ENCODE measurements at places on chromosomes 16 and 17. TPM values are rescaled to one million over a fixed set of nuclear protein-coding genes. Genes with fewer than 3 reads are reported as not detected.

The DOC2B gene
- total RNA-seq: 2.5 TPM

The ABCC11 gene
- 0.14 TPM for total RNA-seq

The BAIAP3 gene
- total RNA-seq: not detected

The HOXB8 gene
- not detected for total RNA-seq

The CLEC10A gene
- total RNA-seq: 15.3 TPM

- no peaks in the 10 kb centered on the region for H3K27me3 ChIP-seq
- H3K27ac ChIP-seq: no peak overlapping the region
- H3K36me3 ChIP-seq: no peaks in the 10 kb centered on the region
Observed at GRCh38 chr16:64304396-64304795, 817.5 kb downstream of the CDH11 start.

DNA sequence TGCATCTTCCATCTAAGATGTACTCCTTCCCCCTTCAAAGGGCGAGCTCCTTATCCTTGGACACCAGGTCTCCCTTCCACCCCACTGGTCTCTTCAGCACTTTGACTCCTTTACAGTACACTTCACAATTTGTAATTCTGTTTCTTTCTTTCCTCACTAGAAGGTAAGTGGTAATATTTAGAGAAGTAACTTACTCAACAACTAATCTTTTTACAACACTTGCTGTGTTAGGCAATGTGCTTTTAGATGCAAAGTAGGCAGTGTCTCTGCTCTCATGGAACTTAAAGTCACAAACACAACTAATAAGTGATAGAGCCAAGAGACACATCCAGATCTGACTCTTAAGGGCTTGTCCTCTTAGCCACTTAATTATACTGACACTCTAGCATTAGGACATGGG lies 6.4 kb downstream of the SIAH1 start:
- H3K4me3 ChIP-seq: no peak overlapping the region
- no peak for DNase-seq
- H3K27ac ChIP-seq: no peak overlapping the region
- no peaks in the 10 kb centered on the region for H3K36me3 ChIP-seq

GRCh38 chr17:57833179-57833939 lies 16.5 kb downstream of the MRPS23 start:
- peak overlapping the region; percentile 83 for H3K27ac ChIP-seq
- H3K27me3 ChIP-seq: no peaks in the 10 kb centered on the region
- H3K4me1 ChIP-seq: peaks cover 19% of the 10 kb centered on the region
- peak; percentile 86 for DNase-seq

GRCh38 chr17:34236281-34236892 lies 18.7 kb upstream of the CCL2 start:
- H3K36me3 ChIP-seq: no peaks in the 10 kb centered on the region
- no peak for DNase-seq
- no peak overlapping the region for H3K4me3 ChIP-seq
- peaks cover 70% of the 10 kb centered on the region for H3K4me1 ChIP-seq
- H3K27ac ChIP-seq: peak overlapping the region; percentile 68

DNA sequence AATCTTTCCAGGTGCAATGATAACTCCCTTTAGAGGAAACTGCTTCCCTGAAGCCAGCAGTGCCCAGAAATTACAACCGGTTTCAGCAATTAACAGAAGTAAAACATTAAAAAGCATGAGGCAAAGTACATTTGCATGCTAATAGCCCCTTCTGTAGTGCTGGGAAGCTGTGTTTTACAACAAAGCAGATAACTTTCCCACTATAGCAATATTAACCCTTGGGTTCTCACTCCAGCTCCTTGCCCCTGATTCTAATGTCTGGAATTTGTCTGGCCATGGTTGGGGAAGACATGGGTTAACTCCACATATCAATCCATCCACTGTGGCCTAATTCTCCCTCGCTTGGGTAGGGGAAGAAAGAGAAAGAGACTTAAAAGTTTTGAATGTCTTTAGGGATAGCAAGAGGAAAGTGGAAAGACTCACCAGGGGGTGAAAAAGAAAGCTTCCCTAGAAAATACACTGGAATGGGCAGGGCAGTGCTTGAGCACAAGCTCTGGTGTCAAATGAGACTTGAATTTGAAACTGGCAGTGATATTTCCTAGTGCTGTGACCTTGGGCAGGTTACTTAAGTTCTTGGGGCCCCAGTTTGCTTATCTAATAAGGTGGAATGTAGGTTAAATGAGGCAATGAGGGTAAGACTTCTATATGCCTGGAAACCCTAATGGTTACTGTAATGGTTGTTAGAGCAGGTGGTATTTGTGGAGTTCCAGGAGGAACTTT lies 102.0 kb downstream of the SOX9 start:
- peaks cover 19% of the 10 kb centered on the region for H3K27me3 ChIP-seq
- no peaks in the 10 kb centered on the region for H3K36me3 ChIP-seq
- H3K4me3 ChIP-seq: no peak overlapping the region

DNA sequence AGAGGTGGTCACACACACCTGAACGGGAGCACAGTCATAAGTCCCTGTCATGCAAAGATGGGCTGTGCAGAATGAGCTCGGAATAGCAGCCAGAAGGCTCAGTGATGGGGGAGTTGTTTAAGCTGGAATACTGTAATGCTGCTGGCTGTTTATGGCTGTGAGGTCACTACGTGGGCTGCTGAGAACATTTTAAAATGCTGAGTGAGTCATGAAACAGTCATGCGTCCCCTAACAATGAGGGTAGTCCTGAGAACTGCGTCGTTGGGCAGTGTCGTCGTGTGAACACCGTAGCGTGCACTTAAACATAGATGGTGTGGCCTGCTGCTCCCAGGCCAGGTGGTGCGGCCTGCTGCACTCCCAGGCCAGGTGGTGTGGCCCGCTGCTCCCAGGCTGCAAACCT lies 39.7 kb downstream of the TBCD start:
- no peaks in the 10 kb centered on the region for H3K36me3 ChIP-seq
- H3K27ac ChIP-seq: no peak overlapping the region
- no peaks in the 10 kb centered on the region for H3K4me1 ChIP-seq
- no peak for DNase-seq

GRCh38 chr16:53219371-53219770 lies 164.6 kb downstream of the CHD9 start:
- peaks cover 59% of the 10 kb centered on the region for H3K4me1 ChIP-seq
- no peak for DNase-seq
- peak overlapping the region; percentile 65 for H3K27ac ChIP-seq
- no peak overlapping the region for H3K4me3 ChIP-seq
- H3K27me3 ChIP-seq: no peaks in the 10 kb centered on the region

- DNase-seq: no peak
- no peak overlapping the region for H3K4me3 ChIP-seq
- H3K36me3 ChIP-seq: no peaks in the 10 kb centered on the region
Observed at GRCh38 chr17:32917842-32918241, 10.1 kb upstream of the TMEM98 start.

GRCh38 chr16:53081032-53081424 lies 26.2 kb downstream of the CHD9 start:
- H3K4me1 ChIP-seq: peaks cover 57% of the 10 kb centered on the region
- no peak for DNase-seq
- H3K4me3 ChIP-seq: no peak overlapping the region

GRCh38 chr17:28755486-28755885 lies 11.7 kb downstream of the TRAF4 start:
- DNase-seq: no peak
- no peak overlapping the region for H3K4me3 ChIP-seq
- no peaks in the 10 kb centered on the region for H3K27me3 ChIP-seq
- peaks cover under 1% of the 10 kb centered on the region for H3K4me1 ChIP-seq
- H3K36me3 ChIP-seq: no peaks in the 10 kb centered on the region

DNA sequence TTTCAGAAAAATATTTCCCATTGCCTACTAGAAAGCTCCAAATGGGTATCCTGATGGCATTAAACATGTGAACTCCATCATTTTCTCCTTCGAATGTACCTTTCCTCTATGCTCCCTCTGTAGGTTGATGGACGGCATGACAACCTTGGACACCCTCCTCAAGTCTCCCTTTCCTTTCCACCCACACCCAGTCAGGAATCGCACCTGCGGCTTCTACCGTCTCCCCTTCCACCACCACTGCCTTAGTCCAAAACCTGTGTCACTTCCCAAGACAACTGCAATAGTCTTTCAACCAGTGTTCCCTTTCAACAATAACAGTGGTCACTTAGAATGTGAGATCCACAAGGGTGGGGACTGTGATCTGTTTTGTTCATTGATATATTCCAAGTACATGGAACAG lies 233.1 kb upstream of the AXIN2 start:
- H3K36me3 ChIP-seq: no peaks in the 10 kb centered on the region
- no peak for DNase-seq
- no peak overlapping the region for H3K27ac ChIP-seq
- no peaks in the 10 kb centered on the region for H3K4me1 ChIP-seq
- H3K4me3 ChIP-seq: no peak overlapping the region

- no peaks in the 10 kb centered on the region for H3K4me1 ChIP-seq
- no peak overlapping the region for H3K27ac ChIP-seq
- H3K4me3 ChIP-seq: no peak overlapping the region
- no peaks in the 10 kb centered on the region for H3K27me3 ChIP-seq
Observed at GRCh38 chr16:49127103-49127502, 154.5 kb downstream of the CBLN1 start.

DNA sequence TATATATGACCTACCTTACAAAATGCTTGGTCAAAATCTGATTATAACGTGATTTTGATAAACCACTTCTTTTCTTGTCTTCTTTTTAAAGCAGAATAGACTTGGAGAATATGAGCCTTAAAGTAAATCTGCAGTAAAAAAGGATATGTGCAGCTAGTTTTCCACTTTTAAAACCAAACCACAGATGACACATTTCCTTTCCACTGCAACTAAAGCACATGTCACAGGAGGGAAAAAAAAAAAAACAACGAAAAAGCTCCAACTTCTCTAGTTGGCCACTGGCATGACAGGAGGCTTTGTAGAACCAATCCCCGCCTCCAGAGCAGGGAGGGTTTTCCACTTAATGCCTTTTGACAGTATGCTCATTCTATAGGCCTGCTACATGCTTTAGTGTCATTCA lies at the start of gene EVI2A:
TSS of gene EVI2A (minus strand) at position 142 of the 400 bp plus-strand sequence. CDS start 2,609 bp downstream, outside the sequence.
- H3K27me3 ChIP-seq: no peaks in the 10 kb centered on the region
- DNase-seq: no peak
- no peak within 1 kb of the TSS for H3K27ac ChIP-seq
- H3K36me3 ChIP-seq: peaks cover 9% of the 10 kb centered on the region
- H3K4me1 ChIP-seq: peaks cover 10% of the 10 kb centered on the region

GRCh38 chr17:56136301-56136700 lies 17.0 kb upstream of the ANKFN1 start:
- no peaks in the 10 kb centered on the region for H3K36me3 ChIP-seq
- H3K4me3 ChIP-seq: no peak overlapping the region
- DNase-seq: no peak
- peaks cover 9% of the 10 kb centered on the region for H3K4me1 ChIP-seq
- no peak overlapping the region for H3K27ac ChIP-seq

GRCh38 chr16:25707982-25708583 lies 16.3 kb downstream of the HS3ST4 start:
- H3K4me1 ChIP-seq: no peaks in the 10 kb centered on the region
- no peak overlapping the region for H3K4me3 ChIP-seq
- H3K27ac ChIP-seq: no peak overlapping the region

DNA sequence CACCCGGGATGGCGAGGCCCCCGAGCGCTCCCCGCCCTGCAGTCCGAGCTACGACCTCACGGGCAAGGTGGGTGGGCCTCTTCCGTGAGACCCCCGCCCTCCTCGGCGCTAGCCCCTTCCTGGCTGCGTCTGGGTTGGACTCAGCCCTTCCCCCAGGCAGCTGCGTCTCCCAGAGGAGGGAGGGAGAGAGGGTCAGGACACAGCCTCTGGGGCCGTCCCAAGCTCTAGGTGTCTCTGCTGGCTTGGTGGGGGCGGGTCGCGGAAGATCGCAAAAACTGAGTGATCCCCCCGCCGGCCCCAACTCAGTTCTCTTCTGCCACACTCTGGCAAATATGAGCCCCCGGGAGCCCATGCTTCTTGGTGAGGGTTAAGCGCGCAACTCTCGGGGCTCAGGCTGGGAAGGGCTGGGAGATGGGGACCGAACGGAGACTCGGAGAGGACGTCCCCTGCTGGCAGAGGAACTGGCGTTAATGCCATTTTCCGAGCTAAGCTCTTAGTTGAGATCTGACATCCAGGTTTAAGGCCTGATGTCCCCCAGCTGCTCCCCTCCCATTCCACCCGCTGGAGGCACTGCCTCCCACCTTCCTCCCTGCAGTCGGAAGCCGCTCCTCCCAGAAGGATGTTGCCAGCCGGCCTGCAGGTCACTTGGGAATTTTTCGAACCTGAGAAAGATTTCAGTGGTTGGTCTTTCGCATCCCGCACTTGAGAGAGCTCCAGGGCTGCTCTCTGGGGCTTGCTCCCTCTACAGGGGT lies 419 bp downstream of the RAB37 start:
- H3K36me3 ChIP-seq: no peaks in the 10 kb centered on the region
- DNase-seq: no peak
- H3K4me1 ChIP-seq: peaks cover 17% of the 10 kb centered on the region
- peak overlapping the region; percentile 28 for H3K4me3 ChIP-seq

- no peak overlapping the region for H3K4me3 ChIP-seq
- no peak for DNase-seq
- no peaks in the 10 kb centered on the region for H3K4me1 ChIP-seq
- no peaks in the 10 kb centered on the region for H3K36me3 ChIP-seq
- no peak overlapping the region for H3K27ac ChIP-seq
Observed at GRCh38 chr17:13292291-13292690, 274.5 kb upstream of the ELAC2 start.

GRCh38 chr16:47984669-47985068 lies 171.1 kb downstream of the ABCC12 start:
- no peaks in the 10 kb centered on the region for H3K4me1 ChIP-seq
- H3K4me3 ChIP-seq: no peak overlapping the region
- no peak for DNase-seq
- H3K27ac ChIP-seq: no peak overlapping the region
- H3K27me3 ChIP-seq: no peaks in the 10 kb centered on the region

DNA sequence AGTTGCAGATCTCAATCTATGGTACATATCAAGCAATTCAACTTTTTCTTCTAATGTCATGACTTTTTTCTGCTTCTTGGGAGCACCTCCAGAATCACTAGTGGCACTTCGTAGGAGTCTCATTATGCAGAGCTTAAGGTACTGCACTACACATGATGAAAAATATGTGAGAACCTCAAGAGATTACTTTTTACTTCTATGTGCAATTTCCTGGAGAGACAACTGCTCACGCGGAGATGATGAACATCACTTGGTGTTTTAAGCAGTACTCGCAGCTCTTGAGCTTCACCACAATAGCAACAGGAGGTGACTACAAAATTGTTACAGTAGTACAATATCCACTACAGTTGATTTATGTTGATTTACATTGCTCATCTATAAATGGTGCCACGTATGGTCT lies 79.7 kb downstream of the MRTFB start:
- no peaks in the 10 kb centered on the region for H3K27me3 ChIP-seq
- peaks cover 16% of the 10 kb centered on the region for H3K4me1 ChIP-seq
- no peak overlapping the region for H3K4me3 ChIP-seq
- no peak for DNase-seq

DNA sequence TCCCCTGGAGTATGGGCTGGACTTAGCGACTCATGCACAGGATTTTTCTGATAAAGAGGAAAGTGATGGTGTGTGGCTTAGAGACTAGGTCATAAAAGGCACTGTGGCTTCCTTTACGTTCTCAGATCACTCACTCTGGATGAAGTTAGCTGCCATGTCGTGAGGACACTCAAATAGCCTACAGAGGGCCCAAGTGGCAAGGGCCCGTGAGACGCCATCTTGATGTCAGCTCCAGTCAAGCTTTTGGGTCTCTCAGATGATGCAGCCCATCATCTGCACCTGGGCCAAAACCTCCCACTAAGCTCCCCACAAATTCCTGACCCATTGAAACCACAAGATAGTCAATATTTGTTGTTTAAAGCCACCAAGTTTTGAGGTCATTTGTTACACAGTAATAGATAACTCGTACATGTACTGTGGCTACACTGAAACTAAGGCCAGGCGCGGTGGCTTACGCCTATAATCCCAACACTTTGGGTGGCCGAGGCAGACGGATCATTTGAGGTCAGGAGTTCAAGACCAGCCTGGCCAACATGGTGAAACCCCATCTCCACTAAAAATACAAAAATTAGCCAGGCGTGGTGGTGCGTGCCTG lies 14.7 kb downstream of the ST6GALNAC2 start:
- H3K4me3 ChIP-seq: no peak overlapping the region
- H3K36me3 ChIP-seq: peaks cover 6% of the 10 kb centered on the region
- no peaks in the 10 kb centered on the region for H3K4me1 ChIP-seq
- no peak for DNase-seq
- H3K27ac ChIP-seq: no peak overlapping the region
